ENCODE measurements at places on chromosomes 11 and 22. TPM values are rescaled to one million over a fixed set of nuclear protein-coding genes. Genes with fewer than 3 reads are reported as not detected.

ABCC8 gene
- not detected for total RNA-seq

MFRP gene
- total RNA-seq = not detected

OR6A2 gene
- 0.59 TPM for total RNA-seq

APOBEC3G gene
- total RNA-seq = 15.6 TPM

APOBEC3F gene
- total RNA-seq = 5.1 TPM

RAB38 gene
- 0.59 TPM for total RNA-seq

KIRREL3 gene
- total RNA-seq = 4.4 TPM

OR52H1 gene
- 0.29 TPM for total RNA-seq

CREB3L1 gene
- 33.3 TPM for total RNA-seq

KRTAP5-2 gene
- not detected for total RNA-seq

ANKK1 gene
- total RNA-seq = not detected

TPBGL gene
- total RNA-seq = not detected

CARD18 gene
- not detected for total RNA-seq

ATG2A gene
- total RNA-seq = 20.0 TPM

DMC1 gene
- total RNA-seq = 3.3 TPM

NRIP3 gene
- 6.8 TPM for total RNA-seq

RNF121 gene
- 32.2 TPM for total RNA-seq

MMP8 gene
- total RNA-seq = under 0.01 TPM

FCHSD2 gene
- 38.0 TPM for total RNA-seq

SNX32 gene
- 1.1 TPM for total RNA-seq

ADM gene
- total RNA-seq = 240 TPM

C11orf52 gene
- total RNA-seq = 1.2 TPM

TTC17 gene
- total RNA-seq = 88.7 TPM

PHETA2 gene
- 23.9 TPM for total RNA-seq

CD248 gene
- 107 TPM for total RNA-seq

MPZL2 gene
- total RNA-seq = not detected

ANO9 gene
- total RNA-seq = under 0.01 TPM

CRYBB3 gene
- total RNA-seq = not detected

PHF21B gene
- total RNA-seq = not detected

FAM180B gene
- not detected for total RNA-seq

SLC22A25 gene
- total RNA-seq = not detected

MICALL1 gene
- 29.5 TPM for total RNA-seq

VSIG10L2 gene
- not detected for total RNA-seq

KBTBD4 gene
- total RNA-seq = 26.8 TPM

GP1BB gene
- 1.8 TPM for total RNA-seq

MRGPRE gene
- under 0.01 TPM for total RNA-seq

SLC5A4 gene
- not detected for total RNA-seq

ROBO4 gene
- 0.59 TPM for total RNA-seq

C11orf87 gene
- 4.3 TPM for total RNA-seq

ANGPTL5 gene
- 1.2 TPM for total RNA-seq

RPS3 gene
- 1,511 TPM for total RNA-seq

SYT13 gene
- under 0.01 TPM for total RNA-seq

PITPNB gene
- total RNA-seq = 30.8 TPM

PDE3B gene
- under 0.01 TPM for total RNA-seq

NAALAD2 gene
- total RNA-seq = 1.8 TPM

E2F8 gene
- total RNA-seq = 0.36 TPM

LRRN4CL gene
- 9.1 TPM for total RNA-seq

P4HA3 gene
- total RNA-seq = 8.7 TPM

TREH gene
- total RNA-seq = not detected

TRAPPC4 gene
- total RNA-seq = 42.3 TPM

CADM1 gene
- total RNA-seq = 71.6 TPM

SOX6 gene
- total RNA-seq = 3.2 TPM

BAIAP2L2 gene
- total RNA-seq = 0.88 TPM

OR10AG1 gene
- not detected for total RNA-seq

All from osteoblast (primary cell).